ENCODE measurements at places on chromosomes 7 and 10.

DNA sequence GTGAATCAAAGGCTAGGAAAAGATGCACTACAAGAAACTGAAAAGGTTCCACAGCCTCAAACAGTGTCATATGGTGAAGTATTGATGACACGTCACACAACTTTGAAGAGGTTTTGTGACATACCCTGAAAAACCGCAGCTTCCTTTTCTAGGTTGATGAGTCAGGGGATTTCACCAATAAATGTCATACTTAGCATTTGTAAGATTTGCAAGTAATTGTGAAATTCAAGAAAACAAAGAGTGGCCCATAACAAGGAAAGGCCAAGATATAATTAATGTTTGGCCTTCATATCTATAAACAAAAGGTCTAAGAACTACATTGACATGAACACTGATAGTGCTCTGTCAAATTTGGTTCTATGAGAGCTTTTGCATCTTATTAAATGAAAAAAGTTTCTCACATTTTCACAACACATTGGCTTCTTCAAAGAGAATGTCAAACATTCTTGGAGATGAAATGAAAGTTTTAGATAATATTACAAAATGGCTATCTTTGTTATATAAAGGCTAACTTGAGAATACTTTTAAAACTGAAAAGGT lies 62.0 kb upstream of the NAMPT start:
- DNase-seq = no peak

GRCh38 chr7:44565097-44565794 lies 8.5 kb downstream of the DDX56 start:
- no peak for DNase-seq

GRCh38 chr7:27398851-27399250 lies 156.2 kb downstream of the EVX1 start:
- no peak for DNase-seq

- peak; percentile 69 for DNase-seq
Observed at GRCh38 chr7:99033765-99034164, 110.1 kb downstream of the SMURF1 start.

DNA sequence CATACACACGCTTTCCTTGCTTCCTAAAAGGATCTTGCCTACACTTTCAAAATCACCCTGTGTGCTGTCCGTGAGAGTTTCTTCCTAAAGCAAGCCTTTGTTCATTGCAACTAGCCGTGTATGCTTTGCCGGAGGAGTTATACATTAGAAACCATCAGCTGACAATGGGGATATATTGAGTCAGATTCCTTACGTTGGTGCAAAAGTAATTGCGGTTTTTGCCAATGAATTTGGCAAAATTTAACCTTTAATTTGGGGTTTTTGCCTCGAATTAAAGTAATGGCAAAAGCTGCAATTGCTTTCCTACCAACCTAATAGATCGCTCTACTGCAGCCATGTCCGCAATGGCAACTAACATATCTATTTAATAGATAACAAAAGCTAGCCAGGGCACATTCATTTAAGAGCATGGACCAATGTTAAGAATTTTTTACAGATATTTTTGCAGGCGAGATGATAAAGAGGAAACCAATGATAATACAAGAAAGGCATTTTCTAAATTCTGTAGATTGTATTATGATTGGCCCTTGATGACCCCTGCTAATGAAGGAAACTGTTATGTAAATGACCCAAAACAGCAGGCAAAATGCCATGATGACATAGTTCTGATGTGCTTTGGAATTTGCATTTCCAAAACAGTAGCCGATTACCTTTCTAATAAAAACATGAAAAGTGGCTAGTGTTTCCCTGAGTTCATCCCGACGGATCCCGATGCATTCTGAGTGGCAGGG lies 184.8 kb upstream of the NRP1 start:
- DNase-seq = no peak

DNA sequence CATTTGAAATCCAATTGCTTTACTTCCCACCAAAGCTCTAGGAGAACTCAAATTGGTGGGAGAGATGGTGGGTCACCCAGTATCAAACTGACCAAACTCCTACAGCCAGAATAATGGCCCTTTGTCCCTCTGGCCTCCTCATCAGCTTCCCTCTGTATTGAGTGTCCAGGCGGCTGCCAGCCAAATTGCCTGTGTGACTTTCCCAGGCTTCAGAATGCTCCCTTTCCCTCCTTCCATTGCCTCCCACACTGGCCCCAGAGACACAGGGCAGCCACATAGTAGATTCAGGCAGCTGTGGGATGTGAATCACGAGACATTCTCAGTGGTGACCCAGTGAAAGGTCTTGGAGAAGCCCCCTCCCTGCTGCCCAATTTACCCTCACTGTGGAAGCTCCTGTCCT lies 12.7 kb upstream of the VDAC2 start:
- no peak for DNase-seq

All from coronary artery (tissue), 2 donors.